ENCODE measurements at places on chromosomes 5 and 9.

- DNase-seq = no peak
Observed at GRCh38 chr5:98921947-98922505, 6.8 kb downstream of the CHD1 start.

DNA sequence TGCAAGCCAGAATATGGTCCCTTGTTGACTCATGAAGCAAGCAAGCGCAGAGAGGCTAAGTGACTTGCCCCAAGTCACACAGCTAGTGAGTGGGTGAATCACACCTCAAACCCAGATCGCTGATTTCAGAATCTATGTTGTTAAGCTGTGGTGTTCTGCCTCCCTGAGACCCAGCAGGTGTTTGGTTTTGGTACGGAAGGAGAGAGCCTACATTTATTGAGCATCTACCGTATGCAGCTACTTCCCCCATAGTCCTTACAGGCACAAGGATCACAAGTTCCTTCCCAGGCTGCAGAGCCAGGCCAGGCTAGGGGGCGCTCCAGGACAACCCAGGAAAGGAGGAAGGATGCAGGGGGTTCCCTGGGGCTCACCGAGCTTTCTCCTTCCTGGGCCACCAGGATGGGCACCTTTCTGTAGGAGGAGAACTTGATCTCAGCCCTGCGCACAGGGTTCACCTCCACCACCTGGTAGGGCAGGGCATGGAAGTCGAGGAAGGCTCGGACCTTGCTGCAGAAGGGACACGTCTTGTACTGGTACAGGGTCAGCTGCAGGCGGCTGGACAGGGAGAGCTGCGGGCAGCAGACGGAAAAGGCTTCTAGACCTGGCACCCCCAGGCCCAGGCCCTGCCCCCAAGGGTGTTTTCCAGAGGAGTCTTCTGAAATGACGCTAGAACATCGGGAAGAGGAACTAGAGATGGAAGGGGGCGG lies 2.5 kb downstream of the PTGES2 start:
- DNase-seq = no peak

DNA sequence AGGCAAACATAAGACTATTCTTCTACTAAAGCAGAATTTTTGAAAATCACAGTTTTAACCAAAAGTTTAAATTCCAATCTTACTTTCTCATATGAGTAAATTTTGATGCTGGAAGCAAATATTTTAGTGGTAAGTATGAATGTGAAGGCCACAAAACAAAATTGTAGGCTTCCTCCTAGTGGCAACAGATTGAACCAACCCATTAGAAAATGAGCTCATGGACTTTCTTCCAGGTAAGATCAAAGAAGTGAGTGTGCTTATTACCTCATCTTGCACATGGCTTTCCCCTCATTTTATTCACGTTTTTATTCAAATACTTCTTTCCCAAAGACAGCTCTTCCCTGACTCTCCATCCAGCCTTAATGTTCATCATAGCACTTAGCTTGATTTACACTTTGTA lies 16.5 kb upstream of the RLN2 start:
- DNase-seq = no peak

GRCh38 chr5:151589878-151590570 lies 1.1 kb downstream of the FAT2 start:
- no peak for DNase-seq

DNA sequence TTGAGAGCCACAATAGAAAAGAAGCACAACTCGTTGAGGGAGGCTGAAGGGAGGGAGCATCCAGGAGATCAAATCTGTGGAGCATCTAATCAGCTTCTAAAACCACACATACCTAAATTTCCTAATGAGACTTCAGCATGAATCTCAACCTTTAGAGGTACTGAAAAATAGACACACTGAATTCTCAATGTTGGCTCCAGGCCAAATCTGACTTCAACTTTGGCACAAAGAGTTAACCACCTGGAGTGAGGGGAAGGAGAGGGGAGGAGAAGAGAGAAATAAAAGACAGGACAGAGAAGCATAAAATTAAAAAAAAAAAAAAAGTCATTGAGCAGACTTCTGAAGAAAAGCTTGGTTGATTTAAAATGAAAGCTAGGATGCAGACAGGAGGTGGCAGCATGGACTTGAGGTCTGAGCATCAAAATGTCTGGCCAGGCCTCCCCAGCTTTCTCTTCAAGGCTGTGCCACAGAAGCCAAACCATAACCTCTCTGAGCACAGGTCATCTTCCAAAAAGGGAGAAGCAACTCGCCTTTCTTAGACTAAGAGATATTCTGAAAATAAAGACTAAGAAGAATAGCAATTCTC lies 205.6 kb downstream of the DENND1A start:
- DNase-seq = no peak

- no peak for DNase-seq
Observed at GRCh38 chr9:105344283-105344682, 99.8 kb downstream of the SLC44A1 start.

DNA sequence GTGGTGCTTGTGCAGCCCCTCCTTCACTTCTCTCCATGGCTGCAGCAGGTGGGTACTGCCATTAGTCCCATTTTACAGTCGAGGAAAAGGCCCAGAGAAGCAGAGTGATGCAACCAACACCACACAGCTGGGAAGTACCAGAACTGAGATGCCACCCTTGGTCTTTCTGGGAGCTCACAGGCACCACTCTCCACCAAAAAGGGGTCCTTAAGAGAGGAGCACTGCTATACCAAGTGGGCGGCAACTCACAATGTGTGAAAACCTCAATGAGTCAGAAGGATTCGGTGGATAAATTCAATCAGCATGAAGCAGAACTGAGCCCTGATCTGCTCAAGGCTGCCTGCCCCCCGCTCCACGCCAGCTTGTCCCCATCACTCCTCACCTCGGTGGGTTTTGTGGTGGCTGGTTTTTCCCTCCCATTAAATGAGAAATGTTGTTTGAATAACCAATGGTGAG lies 213.7 kb downstream of the FSTL4 start:
- DNase-seq = no peak

GRCh38 chr5:115194676-115195075 lies 25.0 kb upstream of the TRIM36 start:
- no peak for DNase-seq

- DNase-seq = no peak
Observed at GRCh38 chr5:135271533-135272310, 127.3 kb downstream of the MACROH2A1 start.

GRCh38 chr9:116336133-116336862 lies 182.7 kb downstream of the PAPPA start:
- no peak for DNase-seq

DNA sequence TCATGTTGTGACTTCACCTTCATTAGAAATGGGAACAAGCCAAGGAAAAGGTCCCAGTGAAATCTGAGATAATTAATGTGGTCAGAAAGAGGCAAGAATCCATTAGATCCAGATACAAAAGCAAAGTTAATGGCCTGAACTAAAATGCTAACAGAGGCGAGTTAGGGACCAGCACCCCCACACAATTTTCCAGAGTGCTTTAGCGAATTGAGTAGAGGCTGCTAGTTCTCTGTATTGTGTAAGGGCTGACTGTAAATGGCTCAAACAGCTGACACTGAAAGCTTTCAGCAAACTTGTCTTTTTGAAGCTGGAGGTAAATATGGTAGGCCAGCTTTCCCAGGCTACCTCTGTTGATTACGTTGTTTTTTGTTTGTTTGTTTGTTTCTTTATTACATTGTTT lies 75.5 kb downstream of the CSNK1A1 start:
- DNase-seq = no peak

DNA sequence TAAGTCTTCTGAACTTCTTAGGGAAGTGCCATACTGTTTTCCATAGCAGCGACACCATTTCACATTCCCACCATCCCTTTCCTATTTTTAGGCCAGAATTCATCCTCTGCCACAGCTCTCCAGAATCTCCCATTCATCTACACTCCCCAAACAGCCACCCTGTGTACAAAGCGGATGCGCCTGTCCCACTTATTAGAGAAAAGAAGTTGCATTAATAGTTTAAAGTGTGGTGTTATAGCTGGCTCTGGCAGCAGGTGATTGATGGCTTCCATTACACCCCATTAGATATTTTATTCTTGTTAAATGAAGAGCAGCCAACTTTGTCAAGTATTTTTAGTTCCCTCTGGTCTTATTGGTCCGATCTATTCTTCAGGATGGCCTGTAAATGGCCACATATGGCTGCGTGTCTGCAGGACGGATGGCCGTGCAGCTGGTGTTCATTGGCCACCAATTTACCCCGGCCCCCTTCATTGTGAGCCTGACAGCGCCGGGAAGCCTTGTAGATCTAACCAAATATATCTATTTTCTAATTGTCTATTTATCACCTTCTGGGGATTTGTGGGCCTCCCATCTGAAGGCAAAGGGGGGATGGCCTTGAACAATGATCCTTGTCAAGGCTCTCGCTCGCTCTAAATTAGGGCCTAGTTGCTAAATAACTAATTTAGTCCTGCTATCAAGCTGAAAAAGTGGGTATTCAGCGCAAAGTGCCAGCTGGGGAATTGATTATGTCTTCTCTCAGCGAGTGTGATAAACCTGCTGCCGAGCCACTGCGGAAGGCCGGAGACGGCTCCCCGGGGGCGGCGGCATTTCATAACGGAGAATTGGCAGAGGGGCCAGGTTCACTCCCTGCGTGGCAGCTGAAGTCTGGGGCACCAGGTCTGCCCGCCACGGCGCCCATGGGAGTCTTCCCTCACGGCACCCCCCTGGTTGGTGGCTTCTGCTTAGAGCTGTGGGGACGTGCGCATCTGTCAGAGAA lies 141.1 kb downstream of the MELK start:
- no peak for DNase-seq

GRCh38 chr5:38756068-38756467 lies 89.7 kb upstream of the OSMR start:
- DNase-seq = no peak

DNA sequence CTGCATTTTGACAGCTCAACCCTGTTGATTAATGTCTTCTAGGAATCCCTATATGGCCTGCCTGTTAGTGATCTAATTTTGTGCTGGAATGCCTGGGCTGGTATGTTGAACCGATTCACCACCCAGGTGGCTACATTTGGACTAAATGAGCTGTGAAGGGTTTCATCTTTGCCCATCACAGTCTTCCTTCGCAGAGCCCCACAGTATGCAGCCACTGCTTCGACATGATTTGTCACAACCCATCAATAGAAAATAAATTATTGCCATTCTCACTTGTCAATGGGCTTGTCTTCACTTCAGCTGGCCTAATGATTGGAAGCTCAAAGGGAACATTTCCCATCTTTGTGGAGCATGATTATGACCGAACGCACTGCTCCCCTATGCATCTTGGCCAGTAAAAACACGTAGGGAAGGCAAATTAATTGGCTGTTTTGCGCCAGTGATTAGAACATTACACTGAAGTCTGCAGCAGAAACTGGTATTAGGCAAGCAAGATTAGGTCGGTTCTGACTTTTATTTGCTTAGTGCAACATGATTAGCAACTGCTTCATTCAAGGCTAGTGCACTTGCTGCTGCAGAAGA lies 408.5 kb downstream of the KIAA0825 start:
- DNase-seq = no peak

- DNase-seq = no peak
Observed at GRCh38 chr5:82784521-82784920, 292.7 kb downstream of the TMEM167A start.

GRCh38 chr9:110069326-110070248 lies 138.4 kb downstream of the C9orf152 start:
- no peak for DNase-seq

DNA sequence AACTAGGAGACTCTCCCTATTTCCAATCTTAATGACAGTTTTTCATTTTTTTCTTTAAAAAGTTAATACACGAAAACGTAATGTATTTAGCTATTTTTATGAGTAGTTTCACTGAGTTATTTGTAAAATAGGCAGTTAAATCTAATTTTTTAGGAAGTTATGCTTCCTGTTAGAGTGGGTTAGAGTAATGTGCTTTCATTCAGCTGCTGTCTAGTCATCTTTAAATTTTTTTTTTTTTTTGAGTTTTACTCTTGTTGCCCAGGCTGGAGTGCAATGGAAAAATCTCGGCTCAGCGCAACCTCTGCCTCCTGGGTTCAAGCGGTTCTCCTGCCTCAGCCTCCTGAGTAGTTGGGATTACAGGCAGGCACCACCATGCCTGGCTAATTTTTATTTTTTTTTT lies 34.0 kb downstream of the CDC42SE2 start:
- no peak for DNase-seq

DNA sequence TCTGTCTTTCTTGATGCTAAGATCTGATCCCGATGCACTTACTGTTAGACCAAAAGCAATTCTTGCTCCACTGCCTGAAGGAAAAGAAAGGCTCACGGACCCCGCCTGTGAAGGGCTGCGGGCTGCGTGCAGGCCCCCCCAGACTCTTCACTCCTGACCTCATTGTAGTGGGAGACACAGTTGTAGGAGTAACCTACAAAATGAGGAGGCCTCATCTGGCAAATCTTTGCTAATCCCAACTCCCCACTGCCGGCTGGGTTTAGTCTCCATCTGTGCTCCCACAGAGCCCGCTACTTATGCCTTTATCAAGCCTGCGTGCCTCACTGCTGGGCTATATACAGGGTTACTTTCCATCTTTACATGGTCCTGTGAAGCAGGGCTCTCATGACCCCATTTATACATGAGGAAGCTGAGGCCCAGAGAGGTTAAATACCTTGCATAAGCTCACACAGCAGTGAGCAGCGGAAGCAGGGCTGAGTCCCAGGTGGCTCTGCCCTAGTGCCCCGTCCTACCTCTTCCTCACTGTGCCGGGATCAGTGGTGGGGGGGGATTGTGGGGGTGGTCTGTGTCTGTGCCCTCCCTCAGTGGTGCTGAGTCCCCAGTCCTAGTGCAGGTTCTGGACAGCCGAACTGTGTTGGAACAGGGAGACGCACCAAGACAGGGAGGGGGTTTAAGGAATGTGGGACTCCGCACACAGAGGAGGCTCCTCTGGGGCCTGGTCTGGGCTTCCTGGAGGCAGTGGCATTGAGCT lies 43.9 kb upstream of the RNF130 start:
- DNase-seq = no peak

GRCh38 chr5:98975682-98976407 lies 47.0 kb upstream of the CHD1 start:
- DNase-seq = no peak

- no peak for DNase-seq
Observed at GRCh38 chr5:57561231-57561842, 78.7 kb upstream of the ACTBL2 start.

DNA sequence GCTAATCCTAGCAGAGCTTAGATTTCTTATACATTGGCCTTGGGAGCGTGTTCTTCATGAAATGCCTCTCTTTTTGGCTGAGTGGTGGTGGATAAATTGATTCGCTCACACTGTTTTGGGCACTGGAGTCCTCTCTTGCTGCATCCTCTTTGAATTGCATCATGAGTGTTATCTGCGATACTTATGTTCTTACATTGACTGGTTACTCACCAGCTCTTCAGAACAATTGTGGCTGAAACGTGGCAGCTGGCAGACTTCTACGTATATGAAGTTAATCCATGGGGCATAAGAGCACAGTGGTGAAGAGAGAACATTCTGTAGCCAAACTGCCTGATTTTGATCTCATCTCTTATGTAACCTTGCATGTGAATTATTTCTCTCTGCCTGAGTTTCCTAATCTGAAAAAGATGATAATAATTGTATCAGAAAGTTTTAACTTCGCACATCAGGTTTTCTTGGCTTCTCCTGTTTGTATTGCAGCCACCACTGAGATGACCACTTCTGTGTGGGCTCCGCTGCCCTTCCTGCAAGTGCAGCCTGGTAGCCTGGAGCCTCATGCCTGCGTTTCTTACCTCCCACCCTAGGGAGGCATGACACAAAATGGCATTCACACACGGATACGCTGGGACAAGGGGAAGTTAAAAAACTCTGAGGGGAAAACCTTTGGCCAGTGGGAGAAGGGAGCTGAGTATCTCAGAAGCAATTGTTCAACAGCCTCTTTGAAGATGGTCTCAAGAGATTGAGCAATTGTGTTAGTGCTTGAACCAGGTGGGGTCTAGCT lies 295.2 kb downstream of the ARHGAP26 start:
- no peak for DNase-seq

GRCh38 chr9:105305856-105306255 lies 61.4 kb downstream of the SLC44A1 start:
- no peak for DNase-seq

- DNase-seq = no peak
Observed at GRCh38 chr5:170536525-170536924, 32.7 kb downstream of the KCNIP1 start.

Measured in urothelium cell line (cell line).